Endothelial cell of umbilical vein (primary cell): ENCODE measurements at places on chromosomes 5 and 9. TPM values are rescaled to one million over a fixed set of nuclear protein-coding genes. Genes with fewer than 3 reads are reported as not detected.
A peak's percentile ranks its signal among the peaks of the same experiment; 100 is the strongest.

GRCh38 chr5:154749491-154749890 is 5.7 kb upstream of the LARP1 start:
- DNase-seq, result no peak

DNA sequence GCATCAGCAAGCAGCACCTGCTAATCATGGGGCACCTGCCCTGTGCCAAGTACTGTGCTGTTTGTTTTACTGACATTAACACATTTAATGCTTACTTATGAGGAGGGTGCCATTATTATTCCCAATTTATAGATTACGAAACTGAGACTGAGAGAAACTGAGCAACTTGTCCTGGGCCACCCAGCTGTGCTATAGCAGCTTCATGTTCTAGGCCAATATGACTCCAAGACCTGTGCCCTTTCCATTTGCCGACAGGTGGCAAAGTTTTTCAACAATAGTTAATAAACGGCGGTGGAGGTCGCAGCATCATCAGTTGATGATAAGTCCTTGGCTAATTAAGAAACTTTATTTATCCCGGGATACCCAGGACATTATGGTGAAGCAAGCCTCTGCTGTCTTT is 55.4 kb downstream of the TIMD4 start:
- DNase-seq, result no peak

DNA sequence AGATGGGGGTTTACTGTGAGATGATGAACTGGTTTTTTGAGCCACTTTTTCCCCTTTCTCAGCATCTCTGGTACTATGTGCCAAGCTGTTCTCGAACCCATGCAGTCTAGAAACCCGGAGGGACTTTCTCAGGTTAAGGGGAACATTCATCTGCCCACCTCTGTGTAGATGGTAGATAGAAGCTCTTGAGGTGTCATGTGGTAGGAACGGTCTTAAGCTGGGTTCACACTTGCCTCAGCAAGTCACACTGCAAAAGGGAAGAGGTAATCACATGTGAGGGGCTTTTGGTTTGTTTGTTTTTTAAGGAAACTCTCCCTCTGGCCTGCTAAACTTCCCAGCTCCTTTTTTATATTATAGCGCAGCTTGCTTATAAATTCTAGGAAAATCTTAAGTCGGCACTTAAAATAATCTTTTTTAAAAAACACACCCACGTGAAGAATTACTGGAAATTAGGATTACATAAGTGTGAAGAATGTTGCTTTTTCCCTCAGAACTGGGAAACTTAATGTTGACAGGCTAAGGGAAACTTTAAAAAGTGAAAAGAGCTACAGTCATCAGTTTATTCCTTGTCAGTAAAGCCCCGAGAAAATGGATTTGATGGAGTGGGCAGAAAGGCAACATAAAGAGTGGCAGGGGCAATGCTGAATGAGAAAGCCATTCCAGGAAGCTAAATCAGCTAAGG is 430.3 kb downstream of the ARHGEF28 start:
- no peak for DNase-seq

- no peak for DNase-seq
Measured at GRCh38 chr5:94082405-94082804, 341.0 kb upstream of the POU5F2 start.

DNA sequence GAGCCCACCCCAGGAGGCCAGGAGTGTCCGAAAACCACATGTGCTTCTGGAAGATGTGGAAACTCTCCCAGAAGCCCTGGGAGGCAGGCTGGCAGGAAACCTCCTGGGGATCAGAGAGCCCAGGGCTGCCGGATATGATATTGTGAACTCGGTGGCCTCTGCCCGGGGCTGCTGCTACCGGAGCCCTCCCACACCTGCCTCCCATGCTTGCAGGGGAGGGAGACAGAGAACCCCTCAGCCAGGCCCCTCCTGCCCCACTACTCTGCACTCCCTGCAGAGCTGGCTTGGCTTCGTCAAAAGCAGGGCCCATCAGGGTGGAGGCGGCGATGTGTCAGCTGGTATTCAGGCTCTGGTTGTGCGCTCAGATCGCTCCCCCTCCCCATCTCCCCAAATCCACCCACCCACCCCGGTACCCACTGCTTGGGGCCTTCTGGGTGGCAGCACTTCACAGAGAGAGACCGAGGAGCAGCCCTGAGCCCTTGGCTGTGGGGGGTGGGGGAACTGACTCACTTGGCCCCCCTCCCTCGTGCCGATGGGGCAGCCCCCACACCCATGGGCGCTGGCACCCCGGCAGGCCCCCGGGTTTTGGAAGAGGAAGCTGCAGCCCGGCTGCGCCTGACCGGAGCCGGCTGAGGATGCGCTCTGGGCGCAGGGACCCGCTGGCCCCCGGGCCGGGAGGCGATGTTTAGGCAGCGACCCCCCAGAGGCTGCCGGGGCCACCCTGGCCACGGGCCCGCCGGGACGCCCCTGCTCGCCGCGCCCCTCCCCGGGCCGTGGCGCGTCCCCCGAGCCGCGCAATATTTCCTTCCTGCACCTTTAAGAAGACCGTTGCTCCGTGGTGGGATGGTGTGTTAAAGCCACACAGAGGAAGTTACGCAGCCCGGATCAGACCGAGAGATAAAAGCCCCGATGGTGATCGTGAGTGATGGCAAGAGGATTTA is 786 bp upstream of the NTNG2 start:
- DNase-seq, result peak; percentile 16

- no peak for DNase-seq
Measured at GRCh38 chr5:39083968-39084367, 9.8 kb upstream of the RICTOR start.

BARX1 gene
- not detected in 2 replicates for polyA plus RNA-seq

- no peak for DNase-seq
Measured at GRCh38 chr9:27939186-27939585, 365.9 kb upstream of the C9orf72 start.

KCNN2 gene
- 0.11 and 0.32 TPM in 2 replicates for polyA plus RNA-seq

GRCh38 chr5:172897481-172898217 is 61.6 kb upstream of the RPL26L1 start:
- peak; percentile 91 for DNase-seq

DNA sequence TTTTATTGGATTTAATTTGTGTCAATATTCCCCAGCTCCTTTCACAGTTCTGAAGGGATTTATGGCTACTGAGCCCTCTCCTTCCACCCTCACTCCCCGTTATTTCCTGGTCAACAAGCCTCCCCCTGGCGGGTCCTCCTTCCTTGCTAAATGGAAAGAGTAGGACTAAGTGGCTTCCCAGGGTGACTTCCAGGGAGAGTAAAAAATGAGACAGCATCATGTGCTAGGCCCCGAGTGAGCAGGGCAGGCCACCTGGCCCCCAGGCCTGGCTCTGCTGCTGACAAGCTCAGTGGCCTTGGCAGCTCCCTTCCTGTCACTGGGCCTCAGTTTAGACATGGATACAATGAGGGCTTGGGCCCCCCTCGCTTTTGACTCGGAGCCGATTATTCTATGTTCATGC is 201.3 kb downstream of the HSPA4 start:
- no peak for DNase-seq

DNA sequence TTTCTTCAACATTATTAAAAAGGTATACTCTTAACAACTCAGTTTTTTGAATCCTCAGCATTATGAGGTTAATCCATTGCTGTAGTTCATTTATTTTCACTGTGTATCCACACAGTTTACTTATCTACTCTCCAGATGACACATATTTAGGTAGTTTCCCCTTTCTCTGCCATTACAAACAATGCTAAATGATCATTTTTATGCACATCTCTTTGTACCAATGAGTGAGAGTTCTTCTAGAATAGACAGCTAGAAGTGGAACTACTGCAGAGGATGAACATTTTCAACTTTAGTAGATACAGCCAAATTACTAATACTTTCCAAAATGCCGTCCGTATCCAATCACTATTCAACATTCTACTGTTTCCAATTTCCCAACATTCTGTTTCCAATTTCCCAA is 11.5 kb downstream of the AFF4 start:
- no peak for DNase-seq

- DNase-seq, result no peak
Measured at GRCh38 chr5:108726446-108727235, 21.1 kb upstream of the FER start.

- DNase-seq, result no peak
Measured at GRCh38 chr9:96599298-96599697, 20.3 kb downstream of the CDC14B start.

OR1L6 gene
- polyA plus RNA-seq, result not detected in 2 replicates

- DNase-seq, result no peak
Measured at GRCh38 chr5:4576908-4577307, 563.2 kb upstream of the ADAMTS16 start.

DNA sequence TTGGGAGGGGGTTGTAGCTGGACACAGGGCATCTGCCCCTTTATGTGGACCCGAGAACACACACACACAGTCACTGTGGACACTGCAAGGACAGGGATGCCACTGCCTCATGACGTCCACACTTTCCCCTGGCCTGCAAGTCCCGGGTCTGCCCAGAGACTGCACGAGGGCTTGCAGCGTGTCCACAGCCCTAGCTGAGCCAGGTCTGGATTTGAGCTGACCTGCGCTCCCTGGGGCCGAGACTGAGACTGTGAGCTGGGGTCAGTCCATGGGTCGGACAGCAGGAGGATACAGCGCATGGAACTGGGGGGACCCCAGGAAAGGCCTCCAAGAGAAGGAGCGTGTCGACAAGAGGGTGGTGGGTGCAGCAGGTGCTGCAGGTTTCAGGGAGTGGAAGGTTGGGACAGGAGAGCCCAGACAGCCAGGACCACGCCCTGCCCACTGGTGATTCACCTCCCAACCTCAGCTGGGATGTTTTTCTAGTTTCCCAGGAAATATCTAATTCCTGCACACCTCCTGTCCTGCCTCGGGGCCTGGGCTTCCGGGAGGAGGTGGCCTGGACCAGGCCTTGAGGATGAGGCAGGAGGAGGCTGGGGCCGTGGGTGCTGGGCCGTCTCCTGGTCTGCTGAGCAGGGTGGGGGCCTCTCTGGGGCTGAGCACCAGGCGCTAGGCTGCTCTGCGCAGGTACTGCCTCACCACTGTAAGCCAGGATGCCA is 806 bp upstream of the RNF224 start:
- DNase-seq, result no peak

- DNase-seq, result no peak
Measured at GRCh38 chr5:173830421-173830820, 57.7 kb upstream of the CPEB4 start.

DNA sequence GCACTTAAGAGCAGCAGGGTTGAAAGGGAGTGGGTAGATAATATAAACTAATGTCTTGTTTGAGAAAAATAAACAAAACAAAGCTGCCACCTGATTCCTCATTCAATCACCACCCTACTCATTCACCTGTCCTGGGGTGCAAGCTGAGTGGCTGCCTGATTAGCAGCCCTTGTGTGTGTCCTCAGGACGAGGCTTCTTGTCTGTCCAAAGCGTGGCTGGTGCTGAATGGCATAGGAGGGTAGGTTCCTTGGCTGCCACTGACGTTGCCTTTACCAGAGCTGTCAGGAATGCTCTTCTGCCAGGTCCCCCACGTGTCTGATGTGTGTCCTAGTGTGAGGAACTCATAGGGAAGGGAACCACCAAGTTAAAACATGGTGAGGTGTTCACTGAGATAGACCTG is 146.6 kb upstream of the SLC24A2 start:
- no peak for DNase-seq

DNA sequence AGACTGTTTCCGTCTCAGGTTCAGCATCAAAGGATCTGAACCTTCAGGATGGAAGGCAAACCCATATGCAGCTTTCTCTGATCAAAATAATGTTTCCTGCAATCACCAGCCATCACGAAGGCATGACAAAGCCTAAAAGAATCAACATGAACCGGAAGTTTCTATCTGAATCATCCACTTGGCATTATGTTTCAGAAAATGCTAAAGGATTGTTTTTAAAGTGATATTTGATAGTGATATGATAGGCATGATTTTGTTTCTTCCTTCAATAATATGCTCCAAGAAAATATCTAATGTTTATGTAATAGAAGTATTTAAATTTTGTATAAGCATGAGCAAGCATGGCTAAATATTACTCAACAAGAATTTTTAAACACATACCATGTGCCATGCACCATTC is 219.6 kb downstream of the PLK2 start:
- DNase-seq, result peak; percentile 89

GRCh38 chr9:91958174-91958573 is 8.1 kb upstream of the ROR2 start:
- DNase-seq, result no peak

SLCO4C1 gene
- 0.03 TPM in 1 of 2 replicates, not detected in the other for polyA plus RNA-seq

DNA sequence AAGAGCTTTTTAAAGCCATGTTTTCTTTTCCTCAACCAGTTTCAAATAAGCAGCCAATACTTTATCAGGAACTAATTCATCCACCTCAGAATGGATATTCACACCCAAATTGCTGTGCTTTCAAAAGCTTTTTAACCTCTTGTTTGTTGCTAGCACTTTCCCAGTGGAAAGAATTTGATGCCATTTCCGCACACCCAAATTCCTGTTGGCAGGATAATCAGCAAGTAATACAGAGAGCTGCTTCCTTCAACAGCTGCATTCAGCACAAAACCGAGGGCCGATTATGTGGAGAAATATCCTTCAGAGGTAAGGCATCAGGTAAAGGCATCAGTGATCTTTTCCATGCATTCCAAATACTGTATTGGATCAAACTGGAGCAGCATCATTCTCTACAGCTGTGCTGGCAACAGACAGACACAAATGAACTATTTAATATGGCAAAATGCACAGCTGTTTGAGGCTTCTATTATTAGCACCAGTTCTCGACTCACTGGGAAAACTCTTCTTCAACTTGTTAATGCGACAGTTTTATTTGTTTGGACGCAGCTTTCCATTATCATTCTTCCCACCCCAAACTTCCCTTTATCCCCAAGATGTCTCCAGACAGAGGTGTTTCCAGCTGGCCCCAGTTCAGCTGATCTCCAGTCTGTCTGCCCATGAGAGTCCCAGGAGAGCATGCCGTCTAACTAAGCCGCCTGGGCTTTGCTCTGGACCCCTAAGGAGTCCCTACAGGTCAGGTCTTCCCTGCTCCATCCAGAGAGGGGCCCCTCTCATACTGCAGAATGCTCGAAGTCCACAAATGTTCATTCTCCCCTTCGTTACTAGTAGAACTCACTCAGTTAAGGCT is 22.2 kb upstream of the MGAT1 start:
- DNase-seq, result peak; percentile 54

HAVCR2 gene
- polyA plus RNA-seq, result 0.03 TPM in 1 of 2 replicates, not detected in the other

DNA sequence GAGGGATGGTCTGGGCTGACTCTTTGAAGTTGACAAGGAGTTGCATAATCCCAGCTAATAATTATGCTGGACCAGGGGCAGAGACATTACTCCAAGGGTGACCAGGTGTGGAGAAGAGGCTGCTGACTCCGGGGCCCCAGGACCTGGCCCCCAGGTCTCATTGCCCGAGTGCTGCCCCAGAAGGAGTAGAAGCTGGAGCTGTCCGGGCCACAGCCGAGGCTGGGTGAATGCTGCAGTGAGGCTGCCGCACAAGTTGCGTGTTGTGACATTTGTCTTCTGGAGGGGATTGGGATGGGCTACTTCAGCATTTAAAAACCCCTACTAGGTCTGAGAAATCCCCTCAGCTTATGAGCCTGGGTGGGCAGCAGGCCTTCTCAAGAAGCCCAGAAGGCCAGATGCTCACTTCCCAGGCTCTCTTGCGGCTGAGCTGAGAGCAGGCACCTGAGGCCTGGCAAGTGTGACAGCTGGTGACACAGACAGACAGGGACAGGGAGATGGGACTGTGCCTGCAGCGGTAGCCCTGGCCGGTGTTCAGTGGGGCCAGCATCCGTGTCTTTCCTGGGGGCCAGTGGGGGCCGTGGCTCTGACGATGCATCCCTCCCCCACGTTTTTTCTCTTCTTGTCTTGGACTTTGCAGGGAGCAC is 122.8 kb downstream of the KCNIP1 start:
- DNase-seq, result no peak

IPPK gene
- 26.6 and 28.0 TPM in 2 replicates for polyA plus RNA-seq
